Fibroblast of skin of right quadriceps (primary cell): ENCODE measurements at places on chromosomes 3 and 15.

DNA sequence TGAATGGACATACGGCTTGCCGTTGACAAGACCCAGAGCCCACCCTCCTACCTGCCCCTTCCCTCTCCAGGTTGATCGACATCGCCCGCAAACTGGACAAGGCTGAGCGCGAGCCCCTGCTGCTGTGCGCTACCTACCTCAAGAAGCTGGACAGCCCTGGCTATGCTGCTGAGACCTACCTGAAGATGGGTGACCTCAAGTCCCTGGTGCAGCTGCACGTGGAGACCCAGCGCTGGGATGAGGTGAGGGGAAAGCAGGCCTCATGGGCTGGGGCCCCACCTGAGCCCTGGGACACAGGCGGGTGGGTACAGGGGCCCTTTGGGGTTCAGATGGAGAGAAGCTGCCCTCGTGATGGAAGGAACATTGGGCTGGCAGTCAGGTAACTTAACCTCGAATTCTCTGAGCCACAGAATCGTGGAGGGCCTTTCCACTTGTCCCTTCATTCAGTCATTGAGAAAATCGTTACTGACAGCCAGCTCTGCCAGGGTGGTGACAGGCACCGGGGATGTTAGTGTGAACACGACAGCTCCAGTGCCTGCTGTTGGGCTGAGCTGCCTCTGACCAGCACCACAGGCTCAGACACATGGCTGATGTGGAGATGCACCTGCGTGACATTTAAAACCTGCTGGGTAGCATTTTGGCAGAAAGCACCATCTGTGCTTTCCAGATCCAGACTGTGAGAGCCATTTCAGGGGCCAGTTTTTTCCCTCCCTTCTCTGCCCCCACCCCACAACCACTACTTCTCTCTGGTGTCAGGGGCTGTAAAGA, 25.6 kb upstream of the RHO start:
- DNase-seq, result no peak

DNA sequence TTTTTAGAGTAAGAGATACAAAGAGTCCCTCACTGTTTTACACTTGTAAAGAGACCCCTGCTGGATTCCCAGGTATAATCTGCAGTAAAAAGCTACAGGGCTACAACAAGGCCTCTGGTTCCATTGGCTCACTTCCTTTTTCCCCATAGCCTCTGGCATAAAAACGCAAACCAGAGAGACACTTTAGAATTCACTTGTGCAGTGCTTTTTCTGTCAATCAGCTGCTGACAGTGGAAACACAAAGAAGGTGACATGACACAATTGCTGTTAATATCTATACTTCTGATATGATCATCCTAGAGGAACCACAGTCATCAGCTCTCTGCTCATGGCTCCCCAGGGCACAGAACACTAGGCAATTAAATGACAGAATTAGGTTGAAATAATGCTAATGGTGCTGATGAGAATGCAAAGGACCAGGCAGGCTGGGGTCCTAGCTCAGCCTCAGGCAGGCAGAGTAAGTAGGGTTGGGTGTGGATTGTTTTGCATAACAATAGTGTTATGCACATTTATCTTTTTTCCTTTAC, 667.9 kb upstream of the CFAP20DC start:
- DNase-seq, result no peak

- DNase-seq, result no peak
Measured at GRCh38 chr15:50641318-50641717, 45.3 kb downstream of the TRPM7 start.

GRCh38 chr3:141960731-141961130, 84.3 kb downstream of the ATP1B3 start:
- peak; percentile 83 for DNase-seq

DNA sequence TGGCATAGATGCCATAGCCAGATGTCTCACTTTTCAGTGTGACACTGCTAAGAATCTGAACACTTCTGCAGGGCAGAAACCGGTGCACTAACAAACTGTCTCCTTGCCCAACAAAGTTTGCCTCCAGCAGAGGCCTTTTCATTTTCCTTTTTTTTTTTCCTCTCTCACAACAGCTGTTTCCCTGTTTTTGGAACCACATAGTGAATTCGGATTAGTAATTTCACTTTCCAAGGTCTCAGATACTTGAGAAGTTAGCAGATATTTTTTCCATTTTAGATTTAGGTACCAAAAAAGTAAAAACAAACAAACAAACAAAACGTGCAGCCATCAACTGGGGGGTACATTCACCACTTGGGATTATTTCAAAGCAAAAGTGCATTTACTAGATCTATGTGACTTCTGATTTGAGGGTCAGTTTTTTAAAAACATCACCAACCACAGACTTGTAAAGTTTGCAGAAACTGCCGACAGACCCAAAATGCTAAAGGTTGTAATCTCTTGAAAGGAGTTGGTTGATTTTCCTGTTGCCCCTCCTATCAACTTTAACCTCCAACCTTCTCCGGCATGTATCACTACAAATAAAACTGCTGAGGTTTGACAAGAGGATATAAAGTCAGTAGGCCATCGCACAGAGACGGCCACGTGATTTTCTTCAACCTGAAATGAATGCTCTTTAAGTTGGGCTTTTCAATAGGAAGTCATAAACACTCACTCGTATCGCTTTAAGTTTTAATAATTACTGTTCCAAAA, 169.1 kb downstream of the CDIN1 start:
- peak; percentile 21 for DNase-seq

GRCh38 chr3:95302044-95302443, 1239.2 kb downstream of the NSUN3 start:
- DNase-seq, result peak; percentile 68

- peak; percentile 91 for DNase-seq
Measured at GRCh38 chr15:62469874-62470688, 305.0 kb upstream of the C2CD4B start.

DNA sequence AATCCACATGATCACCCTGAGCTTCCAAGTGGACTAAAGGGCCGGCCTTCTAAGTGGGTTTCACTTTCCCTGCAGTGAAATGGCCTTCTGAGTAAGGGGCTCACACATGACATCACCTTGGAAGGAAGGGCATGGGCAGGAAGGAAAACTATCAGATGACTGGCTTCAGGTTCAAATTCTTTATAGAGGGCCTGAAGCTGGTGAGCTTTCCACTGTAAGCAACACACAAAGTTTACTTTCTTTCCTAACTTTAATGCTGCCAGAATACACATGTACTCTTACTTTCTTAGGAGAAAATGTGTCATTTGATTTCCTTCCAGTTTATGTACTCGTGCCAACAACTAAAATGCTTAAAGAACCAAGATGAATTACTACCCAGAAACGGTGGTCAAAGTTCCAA, 475.6 kb downstream of the FOXP1 start:
- DNase-seq, result no peak

- DNase-seq, result peak; percentile 34
Measured at GRCh38 chr3:194671511-194671899, 486 bp downstream of the LSG1 start.

- no peak for DNase-seq
Measured at GRCh38 chr3:149688122-149688757, 30.4 kb upstream of the WWTR1 start.

GRCh38 chr3:49158103-49158709, 7.9 kb downstream of the CCDC71 start:
- no peak for DNase-seq

DNA sequence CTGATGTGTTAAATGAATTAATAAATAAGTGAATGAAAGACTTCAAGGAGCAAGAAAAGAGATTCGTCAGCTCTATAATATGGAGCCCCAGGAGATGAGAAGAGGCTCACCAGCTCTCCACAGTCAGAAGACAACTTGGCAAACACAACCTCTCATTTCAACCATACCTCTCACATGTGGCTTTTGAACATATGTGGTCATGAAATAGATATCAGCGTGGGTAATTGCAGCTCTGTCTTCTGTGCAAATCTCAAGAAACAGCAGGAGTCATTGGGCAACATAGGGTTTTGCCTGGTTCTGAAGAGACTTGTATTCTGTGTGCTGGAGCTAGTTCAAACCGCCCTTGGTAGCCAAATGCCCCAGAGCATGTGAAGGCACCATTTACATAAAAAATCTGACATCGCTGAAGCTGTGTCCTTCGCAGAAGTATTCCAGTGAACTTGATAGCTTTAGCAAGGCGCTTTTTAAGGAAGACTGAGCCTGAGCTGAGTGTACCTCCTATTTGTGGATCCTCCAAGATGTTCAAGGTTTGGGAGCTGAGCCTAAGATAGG, 8.4 kb downstream of the CX3CR1 start:
- DNase-seq, result no peak

GRCh38 chr15:43463507-43463906, 29.4 kb downstream of the TP53BP1 start:
- peak; percentile 18 for DNase-seq

GRCh38 chr3:64971602-64972001, 283.8 kb upstream of the ADAMTS9 start:
- peak; percentile 41 for DNase-seq

DNA sequence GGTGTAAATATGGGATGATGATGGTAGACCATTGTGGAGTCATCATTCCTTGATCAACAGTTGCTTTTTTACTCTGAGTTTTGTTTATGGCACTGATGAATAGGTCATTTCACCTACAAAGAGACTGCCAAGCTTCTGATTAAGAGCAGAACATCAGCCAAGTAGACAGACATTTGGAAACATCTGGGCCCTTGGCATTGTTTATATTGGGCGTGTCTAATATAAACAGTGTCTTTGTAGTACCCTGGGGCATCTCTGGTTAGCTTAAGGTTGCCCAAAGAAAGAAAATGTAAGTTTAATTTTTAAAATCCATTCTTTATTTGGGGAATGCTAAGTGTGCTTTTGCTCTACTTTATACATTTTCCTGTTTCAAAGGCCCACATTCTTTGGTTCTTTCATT, 377.0 kb downstream of the FEZF2 start:
- no peak for DNase-seq

- peak; percentile 25 for DNase-seq
Measured at GRCh38 chr3:156395961-156396710, 158.8 kb downstream of the SSR3 start.

GRCh38 chr3:2579206-2579605, 480.5 kb downstream of the CNTN4 start:
- no peak for DNase-seq

- DNase-seq, result no peak
Measured at GRCh38 chr3:20055020-20055775, 15.0 kb downstream of the KAT2B start.

GRCh38 chr3:194465920-194466570, 20.8 kb downstream of the ATP13A3 start:
- DNase-seq, result no peak

DNA sequence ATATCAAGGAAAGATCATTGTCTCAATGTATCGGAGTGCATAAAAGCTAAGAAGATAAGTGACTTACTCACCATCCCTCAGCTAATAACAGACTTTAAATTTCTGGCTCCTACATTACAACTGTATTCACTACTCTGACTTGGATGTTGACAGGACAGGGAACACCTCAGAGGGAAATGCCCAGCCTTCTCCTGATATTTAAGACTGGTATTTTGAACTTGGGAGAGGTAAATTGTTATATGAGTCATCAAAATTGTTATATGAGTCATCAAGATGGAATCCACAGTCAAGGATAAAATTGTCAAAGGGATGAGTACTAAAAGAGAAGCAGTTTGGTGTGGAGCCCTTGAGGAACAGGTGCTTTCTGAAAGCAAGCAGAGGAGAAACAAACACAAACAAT, 961.4 kb downstream of the VGLL3 start:
- DNase-seq, result no peak

DNA sequence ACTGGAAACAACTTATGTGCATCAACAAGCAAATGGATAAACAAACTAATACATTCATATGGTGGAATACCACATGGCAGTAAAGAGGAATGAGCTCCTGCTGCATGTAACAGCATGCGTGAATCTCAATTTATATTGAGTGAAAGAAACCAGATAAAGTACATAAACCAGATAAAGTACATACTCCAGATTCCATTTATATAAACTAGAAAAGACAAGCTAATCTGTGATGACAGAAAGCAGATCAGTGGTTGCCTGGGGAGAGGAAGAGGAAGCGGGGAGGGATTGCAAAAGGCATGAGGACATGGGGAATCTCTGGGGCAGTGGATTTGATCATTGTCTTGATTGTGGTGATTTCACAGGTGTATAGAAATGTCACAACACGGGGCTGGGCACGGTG, 34.2 kb downstream of the LIMD1 start:
- DNase-seq, result peak; percentile 40

DNA sequence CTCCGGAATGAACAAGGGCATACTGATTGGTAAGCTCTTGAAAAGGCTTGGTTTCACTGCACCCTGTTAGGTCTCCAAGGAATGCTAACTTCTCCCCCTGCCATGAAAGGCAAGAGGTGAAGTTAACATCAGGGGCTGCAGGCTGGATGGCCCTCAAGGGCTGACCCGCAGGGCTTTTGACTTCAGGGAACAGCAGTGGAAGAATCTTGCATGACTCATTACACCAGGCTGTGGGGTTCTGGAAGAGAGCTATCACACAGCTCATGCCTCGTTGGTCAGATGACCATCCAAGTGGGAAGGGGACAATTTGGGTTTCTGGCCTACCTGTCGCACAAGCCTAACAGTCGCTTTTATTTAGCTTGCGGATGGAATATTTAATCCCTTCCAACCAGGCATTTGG, 23.6 kb upstream of the ATG7 start:
- no peak for DNase-seq

DNA sequence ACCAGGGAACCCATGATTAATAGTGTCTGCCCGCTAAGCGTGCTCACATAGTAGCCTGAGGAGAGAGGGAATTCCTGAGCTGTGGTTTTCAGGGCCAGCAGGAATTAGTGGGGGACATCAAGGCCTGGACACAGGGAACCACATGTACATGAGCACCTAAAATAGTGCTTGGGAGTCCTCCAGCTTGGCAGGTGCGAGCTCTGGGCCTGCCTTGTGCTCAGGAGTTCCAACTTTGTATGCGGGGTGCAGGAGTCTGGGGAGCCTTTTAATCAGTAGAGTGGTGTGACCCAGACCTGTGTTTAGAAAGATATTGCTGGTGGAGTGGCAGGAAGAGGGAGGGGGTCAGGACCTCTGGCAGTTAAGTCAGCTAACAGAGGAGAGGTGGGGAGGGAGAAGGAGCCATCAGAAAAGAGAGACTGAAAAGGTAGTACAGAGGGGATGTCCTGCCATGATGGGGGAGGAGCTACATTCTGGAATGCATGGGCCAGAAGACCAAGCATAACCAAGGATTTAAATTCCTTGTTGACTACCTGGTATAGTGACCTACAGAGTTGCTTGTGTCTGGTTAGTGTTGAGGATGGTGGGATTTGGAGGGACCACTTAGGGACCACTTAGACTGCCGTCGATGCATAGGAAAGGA, 1.9 kb downstream of the DAG1 start:
- no peak for DNase-seq

DNA sequence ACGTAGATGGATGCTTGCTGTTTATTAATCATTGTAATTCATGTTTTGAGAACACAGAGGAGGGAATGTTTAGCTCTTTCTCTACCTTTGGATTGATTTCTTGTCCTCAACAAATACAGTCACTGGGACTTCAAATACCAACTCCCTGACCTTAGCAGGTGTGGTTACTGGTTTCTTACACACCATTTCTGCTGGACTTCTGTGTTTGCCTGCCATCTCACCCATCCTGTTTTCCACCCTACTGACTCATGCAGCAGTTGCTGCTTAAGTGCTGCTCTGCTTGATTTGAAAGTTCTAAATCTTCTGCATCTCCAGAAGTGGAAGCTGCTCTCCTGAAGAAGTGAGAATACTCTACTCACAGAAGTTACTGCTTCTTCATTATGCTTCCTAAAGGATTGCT, 170.3 kb downstream of the ZPLD1 start:
- no peak for DNase-seq
